AG08396 (cell line): ENCODE measurements at places on chromosomes 13 and 19.

GRCh38 chr13:36629057-36629385, 44.8 kb upstream of the SERTM1 start:
- DNase-seq, result no peak

DNA sequence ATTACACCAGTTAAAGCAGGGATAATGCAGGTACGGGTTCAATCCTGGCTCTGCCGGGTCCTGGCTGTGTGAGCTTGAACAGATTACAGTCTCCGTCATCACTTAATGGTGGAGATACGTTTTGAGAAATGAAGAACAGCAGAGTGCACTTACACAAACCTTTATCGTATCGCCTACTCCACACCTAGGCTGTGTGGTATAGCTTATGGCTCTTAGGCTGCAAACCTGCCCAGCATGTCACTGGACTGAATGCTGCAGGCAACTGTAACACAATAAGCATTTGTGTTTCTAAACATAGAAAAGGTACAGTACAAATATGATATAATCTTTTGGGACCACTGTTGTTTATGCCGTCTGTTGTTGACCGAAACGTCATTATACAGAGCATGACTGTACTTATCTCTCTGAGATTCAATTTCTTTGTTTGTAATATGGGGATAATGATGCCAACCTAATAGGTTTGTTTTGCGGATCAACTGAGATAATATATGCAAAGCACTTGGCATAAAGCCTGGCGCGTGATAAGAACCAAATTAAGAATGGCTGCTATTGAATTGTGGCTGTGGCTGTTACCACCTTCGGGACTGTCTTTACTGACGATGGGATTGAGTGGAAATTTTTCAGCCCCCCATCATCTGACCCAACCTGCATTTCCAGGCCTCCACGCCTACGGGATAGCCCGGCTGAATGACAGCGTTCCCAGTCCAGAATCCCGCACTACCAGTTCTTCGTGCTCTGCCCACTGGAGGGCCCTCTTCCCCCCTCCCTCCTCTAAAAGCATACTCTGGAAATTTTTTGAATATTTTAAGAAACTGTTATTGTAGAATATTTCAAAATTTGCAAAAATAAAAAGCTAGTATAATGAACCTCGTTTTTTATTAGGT, 11.2 kb downstream of the KRTDAP start:
- DNase-seq, result no peak

DNA sequence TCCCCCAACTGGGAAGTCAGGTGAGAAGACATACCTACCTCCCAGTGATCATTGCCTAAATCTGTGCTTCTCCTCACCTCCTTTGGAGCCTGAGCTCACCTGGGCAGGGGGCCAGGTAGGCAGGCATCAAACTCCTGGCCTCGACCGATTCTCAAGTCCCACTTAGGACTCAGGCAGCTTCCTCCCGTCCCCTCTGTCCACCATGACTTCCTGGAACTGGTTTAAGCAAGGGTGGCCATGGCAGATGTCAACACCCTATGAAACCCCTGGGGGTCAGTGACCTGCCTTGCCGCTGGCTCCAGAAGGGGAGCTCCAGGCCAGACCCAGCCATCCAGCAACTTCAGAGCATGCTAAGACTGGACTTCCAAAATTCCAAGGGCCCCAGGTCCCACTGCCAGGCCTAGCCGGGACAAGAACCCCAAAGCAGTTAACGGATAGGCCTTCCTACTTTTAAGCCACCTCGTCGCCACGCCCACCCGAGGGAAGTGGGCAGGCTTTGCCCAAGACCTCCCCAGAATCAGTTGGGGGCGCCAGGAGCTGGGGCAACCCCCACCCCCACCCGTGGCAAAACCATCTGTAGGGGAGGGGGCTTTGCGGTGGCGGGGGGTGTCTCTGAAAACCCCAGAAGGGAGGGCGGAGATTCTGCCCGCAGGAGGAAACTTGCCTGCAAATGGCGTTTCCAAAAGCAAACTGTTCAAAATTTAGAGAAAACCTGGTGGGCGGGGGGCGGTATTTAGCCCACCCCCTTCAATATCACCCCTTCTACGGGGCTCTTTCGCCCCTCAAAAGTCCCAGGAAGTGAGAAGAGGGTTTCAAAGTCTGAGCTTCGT, 657 bp downstream of the PLIN3 start:
- DNase-seq, result peak; percentile 59

- no peak for DNase-seq
Observed at GRCh38 chr13:48731001-48731658, 77.4 kb downstream of the CYSLTR2 start.

DNA sequence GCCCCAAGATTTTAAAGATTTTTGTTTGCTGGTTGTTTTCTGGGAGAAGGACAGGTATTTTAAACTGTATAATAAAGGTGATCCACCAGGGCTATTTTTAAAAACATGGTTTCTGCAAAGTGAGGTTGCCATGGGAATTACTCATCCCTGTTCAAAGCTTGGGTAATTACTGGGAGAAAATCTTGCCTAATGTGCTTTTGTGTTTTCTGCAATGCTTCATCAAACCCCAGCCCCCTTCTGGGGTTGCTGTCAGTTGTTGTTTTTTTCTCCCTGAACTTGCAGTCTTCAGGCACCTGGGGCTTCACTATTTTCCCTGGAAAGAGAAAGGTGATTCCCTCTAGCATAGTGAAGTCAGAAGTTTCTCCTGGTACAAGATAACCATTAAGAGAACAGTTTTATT, 277.2 kb downstream of the NALCN start:
- no peak for DNase-seq

DNA sequence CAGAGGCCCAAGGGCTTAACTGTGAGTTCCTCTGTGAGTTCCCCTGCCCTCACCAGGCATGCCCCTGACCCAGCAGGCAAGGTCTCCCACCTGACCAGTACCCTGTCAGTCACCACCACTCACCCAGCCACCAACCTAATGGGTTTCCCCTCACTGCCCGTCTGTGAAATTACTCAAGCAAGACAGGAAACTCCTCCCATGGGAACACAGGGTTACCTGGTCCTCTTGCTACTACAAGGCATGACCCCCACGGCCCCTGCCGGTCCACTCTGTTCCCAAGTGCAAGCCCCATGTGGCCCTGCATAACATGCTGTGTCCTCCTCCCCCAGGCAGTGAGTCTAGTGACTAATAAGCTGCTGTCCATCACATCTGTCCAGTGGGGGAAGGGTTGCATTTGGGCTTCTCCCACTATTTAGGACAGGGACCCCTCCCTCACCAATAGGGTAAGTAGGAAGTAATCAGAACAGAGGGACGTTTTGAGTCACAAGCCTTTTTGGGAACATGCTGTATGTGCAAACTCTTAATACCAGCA, 8.0 kb upstream of the DHRS12 start:
- DNase-seq, result no peak

DNA sequence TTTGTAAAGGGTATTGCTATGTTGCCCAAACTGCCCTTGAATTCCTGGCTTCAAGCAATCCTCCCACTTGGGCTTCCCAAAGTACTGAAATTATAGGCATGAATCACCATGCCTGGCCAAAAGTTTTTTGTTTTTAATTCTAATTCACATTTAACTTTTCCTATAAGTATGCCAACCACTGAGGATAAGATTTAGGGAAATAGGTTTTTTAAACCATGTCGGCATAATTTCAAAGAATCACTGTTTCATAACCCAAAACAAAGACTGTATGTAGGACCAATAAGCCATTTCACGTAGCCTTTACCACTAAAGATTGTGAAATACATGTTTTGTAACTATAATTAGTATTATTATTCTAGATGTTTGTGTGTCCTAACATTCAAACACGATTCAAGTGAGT, 8.2 kb downstream of the ZDHHC20 start:
- no peak for DNase-seq

GRCh38 chr19:7395360-7396066, 46.8 kb downstream of the ARHGEF18 start:
- peak; percentile 41 for DNase-seq

- no peak for DNase-seq
Observed at GRCh38 chr13:99363391-99363790, 56.2 kb upstream of the GPR183 start.

GRCh38 chr19:40422748-40423566, 2.8 kb downstream of the SERTAD1 start:
- DNase-seq, result no peak

GRCh38 chr13:51935326-51936171, 73.8 kb downstream of the CCDC70 start:
- DNase-seq, result no peak

- DNase-seq, result no peak
Observed at GRCh38 chr13:103573446-103573845, 507.2 kb upstream of the SLC10A2 start.

GRCh38 chr13:24274452-24275021, 34.8 kb upstream of the C1QTNF9 start:
- no peak for DNase-seq

- DNase-seq, result no peak
Observed at GRCh38 chr19:35081201-35081600, 34.4 kb upstream of the FXYD3 start.

DNA sequence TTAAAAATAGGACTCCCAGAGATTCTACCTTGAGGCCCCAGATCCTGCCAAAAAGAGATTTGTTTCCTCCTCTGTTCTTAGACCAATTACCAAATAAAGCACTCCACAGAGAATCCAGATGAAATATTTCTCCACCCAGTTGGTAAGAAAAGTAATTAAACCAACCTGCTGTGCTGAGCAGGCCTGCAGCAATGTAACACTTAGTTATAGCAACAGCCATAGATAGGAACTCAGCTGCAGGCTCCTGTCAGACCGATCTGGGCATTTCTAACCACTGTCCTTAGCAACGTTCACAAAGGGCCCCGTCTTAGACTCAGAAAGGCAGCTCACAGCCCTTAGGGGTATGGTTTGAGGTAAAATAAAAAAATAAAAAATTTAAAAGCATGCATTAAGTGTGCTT, 271.1 kb downstream of the KCNRG start:
- no peak for DNase-seq

DNA sequence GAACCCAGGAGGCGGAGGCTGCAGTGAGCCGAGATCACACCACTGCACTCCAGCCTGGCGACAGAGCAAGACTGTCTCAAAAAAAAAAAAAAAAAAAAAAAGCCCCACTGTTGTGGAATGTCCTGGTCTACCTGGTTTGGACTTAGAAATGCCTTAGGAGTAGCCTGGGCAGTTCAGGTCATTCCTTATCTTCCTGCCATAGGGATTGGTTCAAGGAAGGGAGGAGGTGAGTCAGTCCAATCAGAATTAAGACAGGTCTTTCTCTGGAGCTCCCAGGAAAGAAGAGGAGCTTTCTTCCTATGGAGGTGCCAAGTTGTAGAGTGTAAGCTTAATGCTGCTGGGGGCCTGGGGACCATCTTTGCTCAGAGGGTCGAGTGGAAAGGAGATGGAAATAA, 44.8 kb downstream of the SIPA1L3 start:
- no peak for DNase-seq

- DNase-seq, result peak; percentile 51
Observed at GRCh38 chr13:28636677-28637317, 22.1 kb upstream of the POMP start.

DNA sequence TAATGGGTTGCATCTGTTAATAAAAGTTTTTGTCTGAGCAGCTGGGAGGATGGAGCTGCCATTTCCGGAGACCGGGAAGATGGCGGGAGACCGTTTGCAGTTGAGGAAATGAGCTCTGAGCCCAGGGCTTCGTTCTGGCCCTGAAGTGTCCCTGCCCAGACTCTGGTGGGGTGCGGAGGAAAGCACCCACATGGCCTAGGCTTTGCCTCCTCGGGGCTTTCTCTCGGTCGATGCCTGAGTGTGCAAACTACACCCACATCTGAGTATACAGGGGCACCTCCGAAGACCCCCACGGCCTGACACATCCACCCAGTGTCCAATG, 15.6 kb upstream of the NANOS3 start:
- DNase-seq, result no peak

DNA sequence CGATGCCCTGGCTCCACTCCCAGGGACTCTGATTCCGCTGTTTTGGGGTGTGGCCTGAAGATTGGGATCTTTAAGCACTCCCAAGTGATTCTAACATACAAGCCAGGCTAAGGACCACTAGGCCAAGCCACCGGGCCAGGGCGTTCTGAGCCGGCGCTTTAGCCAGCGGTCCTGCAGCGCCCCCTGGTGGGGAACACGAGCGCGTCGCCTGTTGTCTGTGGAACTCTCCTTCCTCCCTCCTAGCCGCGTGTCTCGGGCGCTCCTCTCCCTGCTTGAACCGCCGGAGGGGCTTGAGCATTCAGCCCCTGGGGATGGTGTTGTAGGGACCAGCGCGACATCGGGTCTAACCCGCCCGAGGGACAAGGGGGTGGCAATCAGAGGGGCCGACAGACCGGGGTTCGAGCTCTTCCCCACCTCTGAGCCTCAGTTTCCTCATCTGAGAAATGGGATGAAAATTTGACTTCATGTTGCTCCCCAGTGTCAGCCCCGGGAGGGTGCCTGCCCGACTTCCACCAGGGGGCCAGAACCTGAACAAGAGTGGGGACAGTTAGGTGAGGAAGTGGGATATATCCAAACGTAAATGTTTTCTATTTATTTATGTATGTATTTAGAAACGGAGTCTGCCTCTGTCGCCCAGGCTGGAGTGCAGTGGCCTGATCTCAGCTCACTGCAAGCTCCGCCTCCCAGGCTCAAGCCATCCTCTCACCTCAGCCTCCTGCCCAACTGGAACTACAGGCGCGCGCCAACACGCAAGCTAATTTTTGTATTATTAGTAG, 18.0 kb upstream of the PNMA8B start:
- DNase-seq, result peak; percentile 88

- no peak for DNase-seq
Observed at GRCh38 chr19:56162258-56162657, 13.6 kb upstream of the GALP start.

- no peak for DNase-seq
Observed at GRCh38 chr13:109396266-109396665, 390.1 kb downstream of the IRS2 start.
